Stimulated activated CD8-positive, alpha-beta memory T cell treated with anti-CD3 and anti-CD28 coated beads, Interleukin-7, amount 100 ng/mL, for 48 hours (primary cell): ENCODE measurements at places on chromosomes 16 and 17.

DNA sequence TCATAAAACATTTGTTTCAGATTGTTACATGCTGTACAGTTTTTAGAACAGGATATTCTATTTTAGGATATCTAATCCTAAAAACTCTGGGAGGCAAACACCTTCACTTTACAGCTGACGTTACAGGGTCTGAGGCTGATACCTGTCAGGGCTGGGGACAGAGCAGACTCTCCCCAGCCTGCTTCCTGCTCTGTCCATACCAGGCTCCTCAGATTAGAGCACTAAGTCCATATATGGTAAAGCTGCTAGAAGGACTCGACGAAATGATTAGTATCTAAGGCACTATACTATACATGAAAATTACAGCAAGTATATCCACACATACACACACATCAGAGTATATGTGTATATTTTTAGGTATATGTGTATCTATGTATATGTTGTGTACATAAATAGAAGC, 125.2 kb downstream of the ZFHX3 start:
- DNase-seq: no peak

GRCh38 chr17:47252766-47253512, 688 bp upstream of the ITGB3 start:
- DNase-seq: no peak

DNA sequence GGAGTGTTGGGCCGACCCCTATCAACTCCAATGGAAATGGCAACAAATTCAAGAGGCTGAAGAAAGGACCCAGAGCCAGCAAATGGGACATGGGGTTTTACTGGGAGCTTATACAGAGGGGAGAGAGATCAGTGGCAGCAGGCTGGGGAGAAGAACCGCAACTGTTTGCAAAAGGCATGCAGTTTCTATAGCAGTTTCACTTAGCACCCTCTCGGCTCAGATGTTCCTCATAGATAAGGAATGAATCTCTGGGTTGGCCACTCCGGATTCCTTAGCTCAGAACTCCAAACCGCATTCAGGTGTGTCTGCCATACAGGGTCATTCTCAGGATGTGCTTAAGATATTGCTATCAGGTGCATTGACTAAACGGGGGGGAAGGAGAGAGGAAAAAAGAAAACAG, 71.1 kb upstream of the RPL38 start:
- DNase-seq: no peak

DNA sequence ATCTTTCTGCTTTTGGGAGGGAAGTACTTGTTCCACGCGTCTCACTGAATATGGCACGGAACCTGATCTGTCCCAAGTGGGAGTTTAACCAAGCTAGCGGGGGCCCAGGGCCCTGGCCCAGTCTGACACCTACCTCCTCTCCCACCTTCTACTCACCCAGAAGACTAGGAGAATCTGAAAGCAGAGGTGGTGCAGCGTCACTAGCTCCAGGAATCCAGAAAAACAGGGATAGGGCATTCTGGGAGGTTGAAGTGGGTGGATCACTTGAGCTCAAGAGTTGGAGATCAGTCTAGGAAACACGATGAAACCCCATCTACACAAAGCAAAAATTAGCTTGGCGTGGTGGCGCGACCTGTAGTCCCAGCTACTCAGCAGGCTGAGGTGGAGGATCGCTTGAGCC, 163.5 kb upstream of the ZNF267 start:
- no peak for DNase-seq

GRCh38 chr16:56936491-56936890, 4.5 kb downstream of the HERPUD1 start:
- DNase-seq: no peak

- no peak for DNase-seq
These were observed at the start of gene PROCA1 for GRCh38 chr17:28711723-28712031. TSS of gene PROCA1 (minus strand) at chr17:28711888. CDS start at chr17:28711660, 228 bp downstream.

DNA sequence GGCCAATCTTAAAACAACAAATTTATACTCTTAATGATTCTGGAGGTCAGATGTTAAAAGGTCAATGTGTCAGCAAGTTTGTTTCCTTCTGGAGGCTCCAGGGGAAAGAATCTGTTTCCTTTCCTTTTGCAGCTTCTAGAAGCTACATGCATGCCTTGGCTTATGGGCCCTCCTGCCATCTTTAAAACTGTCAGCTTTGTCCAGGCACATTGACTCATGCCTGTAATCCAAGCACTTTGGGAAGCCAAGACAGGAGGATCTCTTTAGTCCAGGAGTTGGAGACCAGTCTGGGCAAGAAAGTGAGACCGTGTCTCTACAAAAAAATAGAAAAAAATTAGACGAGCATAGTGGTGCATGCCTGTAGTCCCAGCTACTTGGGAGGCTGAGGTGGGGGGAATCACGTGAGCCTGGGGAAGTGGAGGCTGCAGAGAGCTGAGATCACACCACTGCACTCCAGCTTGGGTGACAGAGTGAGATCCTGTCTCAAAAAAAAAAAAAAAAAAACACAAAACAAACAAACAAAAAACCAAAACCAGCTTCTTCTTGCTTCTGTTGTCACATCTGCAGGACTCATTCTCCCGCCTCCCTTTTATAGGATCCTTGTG, 58.3 kb downstream of the NOS2 start:
- no peak for DNase-seq

DNA sequence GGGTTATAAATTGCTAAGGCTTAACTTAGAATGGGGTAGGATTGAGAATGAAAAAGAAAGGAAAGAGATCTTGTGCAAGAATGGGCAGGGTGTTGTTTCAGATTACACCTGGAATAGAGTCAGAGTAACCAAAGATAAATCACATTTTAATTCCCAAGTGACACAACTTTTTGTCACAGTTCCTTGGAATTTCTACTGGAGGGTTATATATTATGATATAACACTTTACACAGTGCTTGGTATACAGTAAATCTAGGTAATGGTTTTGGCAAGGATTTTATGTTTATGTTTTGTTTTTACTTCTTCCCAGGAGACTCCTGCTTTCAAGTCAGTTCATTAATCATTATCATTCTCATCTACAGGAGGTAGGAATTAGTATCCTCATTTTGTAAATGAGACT, 115.7 kb upstream of the KCNJ16 start:
- DNase-seq: no peak

- DNase-seq: no peak
These were observed 39.7 kb downstream of the VPS35L start for GRCh38 chr16:19595043-19595767.

- no peak for DNase-seq
These were observed 20.4 kb downstream of the TMC6 start for GRCh38 chr17:78107976-78108725.

DNA sequence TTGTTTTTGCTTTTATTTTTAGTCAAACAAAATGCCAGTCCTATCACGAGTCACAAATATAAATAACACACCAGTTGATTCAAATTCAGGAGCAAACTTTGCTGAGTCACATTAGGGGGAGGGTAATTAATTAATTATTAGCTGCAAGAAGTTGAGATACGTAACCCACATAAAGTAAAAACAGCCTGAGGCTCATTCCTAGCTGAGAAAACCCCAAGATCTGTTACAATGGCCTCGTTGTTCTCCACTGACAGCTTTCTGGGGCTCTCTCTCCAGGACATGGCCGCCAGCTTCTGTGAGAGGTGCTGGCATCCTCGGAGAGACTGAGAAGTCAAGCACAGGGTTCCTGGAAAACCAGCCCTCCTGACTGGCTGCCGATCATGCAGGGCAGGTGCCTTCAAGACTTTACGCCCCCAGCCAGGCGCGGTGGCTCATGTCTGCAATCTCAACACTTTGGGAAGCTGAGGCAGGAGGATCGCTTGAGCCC, 11.1 kb downstream of the RAB40B start:
- no peak for DNase-seq

GRCh38 chr17:7308625-7309433, 1.4 kb downstream of the EIF5A start:
- peak; percentile 71 for DNase-seq

- DNase-seq: no peak
These were observed 9.2 kb downstream of the HIRIP3 start for GRCh38 chr16:29986231-29986630.

DNA sequence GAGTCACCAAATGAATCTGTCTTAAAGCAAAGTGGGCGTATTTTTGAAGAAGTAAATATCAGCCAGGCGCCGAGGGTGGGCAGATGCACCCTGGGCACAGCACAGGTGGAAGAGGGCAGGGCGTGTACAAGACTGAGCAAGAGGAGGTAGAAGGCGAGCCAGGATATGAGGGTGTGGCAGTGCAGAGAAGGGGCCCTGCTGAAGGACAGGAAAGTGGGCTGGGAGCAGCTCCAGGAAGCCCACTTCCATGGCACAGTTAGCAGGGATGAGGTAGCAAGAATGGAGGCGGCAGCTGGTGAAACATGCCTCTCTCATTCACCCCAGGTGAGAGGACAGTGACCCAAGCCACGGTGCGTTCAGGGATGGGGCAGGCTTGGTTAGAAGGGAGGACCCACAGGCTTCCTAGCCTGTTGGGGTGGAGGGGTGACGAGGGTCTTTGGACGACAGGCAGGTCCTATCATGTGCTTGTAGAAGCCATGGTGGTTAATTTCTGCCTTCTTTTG, 149.3 kb downstream of the CLEC16A start:
- no peak for DNase-seq

- DNase-seq: peak; percentile 48
These were observed 47.8 kb downstream of the BMERB1 start for GRCh38 chr16:15482068-15482747.

GRCh38 chr17:48909783-48910182, 1.6 kb downstream of the UBE2Z start:
- DNase-seq: no peak

DNA sequence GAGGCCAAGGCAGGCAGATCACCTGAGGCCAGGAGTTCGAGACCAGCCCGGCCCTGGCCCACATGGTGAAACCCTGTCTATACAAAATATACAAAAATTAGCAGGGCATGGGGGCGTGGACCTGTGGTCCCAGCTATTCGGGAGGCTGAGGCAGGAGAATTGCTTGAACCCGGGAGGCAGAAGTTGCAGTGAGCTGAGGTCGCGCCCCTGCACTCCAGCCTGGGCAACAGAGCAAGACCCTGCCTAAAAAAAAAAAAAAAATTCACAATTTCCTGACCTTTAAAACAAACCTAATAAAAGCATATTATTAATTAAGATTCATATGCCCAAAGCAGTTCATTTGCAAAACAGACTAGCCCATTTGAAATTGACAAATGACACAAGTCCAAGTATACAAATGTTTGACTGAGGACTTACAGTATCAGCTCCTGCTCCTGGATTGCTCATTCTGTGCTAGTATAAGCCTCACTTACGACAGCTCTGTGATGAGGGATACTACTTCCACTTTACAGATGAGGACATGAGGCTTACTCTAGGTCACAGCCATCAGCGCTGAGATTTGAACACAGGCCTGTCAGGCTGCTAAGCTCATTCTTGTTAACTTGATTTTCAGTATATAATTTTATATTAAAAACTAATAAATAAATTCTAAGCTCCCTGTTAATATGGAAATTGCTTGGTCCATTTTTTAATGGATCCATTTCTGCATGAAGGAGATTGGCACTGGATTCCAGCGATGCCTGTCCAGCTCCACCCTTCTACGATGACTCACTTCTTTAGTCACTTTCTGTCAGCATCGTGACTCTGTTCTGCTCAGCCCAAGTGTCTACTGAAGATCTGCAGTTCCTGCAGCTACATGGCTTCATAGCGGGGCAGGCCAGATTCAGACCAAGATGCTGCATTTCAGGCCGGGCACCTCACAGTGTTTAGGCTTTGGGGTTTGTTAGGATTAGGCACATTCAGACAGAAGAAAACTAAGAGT, 88.2 kb downstream of the WDR59 start:
- no peak for DNase-seq

DNA sequence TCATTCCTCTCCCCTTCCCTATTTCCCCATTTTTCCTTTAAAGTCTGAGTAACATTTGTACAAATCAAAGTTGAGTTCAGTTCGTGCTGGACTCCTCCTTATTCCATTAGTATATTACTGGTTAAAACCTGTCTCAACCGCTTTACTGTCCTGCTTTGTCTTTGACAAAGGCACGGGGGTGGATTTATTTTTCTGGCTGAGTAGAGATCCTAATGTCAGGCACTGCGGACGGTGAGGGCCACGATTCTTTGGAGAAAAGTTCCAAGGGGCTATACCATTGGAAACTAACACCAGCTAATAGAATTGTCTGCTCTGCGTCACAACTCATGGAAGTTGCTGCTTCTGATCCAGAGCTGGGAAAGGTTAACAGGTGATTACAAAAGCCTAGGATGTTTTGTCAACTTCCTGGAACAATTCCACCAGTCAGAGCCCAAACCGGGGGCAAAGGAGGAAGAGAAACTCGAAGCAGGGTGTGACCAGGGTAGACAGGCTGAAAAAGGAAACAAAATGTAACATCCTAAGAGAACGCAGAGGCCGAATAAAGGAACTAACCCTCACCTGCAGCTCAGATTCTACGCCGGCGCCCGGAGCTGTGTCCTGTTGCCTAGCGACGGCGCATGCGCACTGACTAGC, 12.4 kb downstream of the TAT start:
- DNase-seq: no peak

- DNase-seq: no peak
These were observed 471.1 kb downstream of the WWOX start for GRCh38 chr16:78570399-78571141.

- DNase-seq: no peak
These were observed 31.4 kb upstream of the MED9 start for GRCh38 chr17:17445296-17445924.

GRCh38 chr17:2595716-2596115, 2.3 kb downstream of the PAFAH1B1 start:
- DNase-seq: no peak

- DNase-seq: no peak
These were observed 53.0 kb downstream of the RPA1 start for GRCh38 chr17:1882836-1883235.

DNA sequence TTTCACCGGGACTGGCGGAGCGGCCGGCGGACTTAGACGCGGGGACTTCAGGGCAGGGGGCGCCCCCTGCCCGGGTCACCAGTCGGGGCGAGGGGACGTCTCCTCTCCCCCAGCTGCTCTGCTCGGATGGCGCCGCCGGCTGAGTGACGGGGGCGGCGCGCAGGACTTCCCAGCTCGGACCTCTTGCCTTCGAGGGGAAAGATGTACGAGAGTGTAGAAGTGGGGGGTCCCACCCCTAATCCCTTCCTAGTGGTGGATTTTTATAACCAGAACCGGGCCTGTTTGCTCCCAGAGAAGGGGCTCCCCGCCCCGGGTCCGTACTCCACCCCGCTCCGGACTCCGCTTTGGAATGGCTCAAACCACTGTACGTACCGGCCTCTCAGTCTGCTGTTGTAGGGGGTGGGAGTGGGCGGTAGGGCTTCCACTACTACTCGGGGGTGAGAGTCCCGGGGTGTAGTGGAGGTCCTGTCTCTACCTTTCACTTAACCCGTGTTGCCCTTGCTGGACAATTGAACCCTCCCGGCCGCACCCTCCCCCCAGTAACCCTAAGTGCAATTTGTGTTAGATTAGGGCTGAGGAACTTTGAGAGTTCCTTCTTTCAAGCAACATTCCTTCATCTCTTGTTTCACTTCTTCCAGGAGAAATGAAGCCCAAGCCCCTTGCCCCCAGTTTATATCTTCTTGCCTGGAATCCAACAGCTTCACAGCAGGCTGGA, 21.9 kb downstream of the GJD3 start:
- no peak for DNase-seq

DNA sequence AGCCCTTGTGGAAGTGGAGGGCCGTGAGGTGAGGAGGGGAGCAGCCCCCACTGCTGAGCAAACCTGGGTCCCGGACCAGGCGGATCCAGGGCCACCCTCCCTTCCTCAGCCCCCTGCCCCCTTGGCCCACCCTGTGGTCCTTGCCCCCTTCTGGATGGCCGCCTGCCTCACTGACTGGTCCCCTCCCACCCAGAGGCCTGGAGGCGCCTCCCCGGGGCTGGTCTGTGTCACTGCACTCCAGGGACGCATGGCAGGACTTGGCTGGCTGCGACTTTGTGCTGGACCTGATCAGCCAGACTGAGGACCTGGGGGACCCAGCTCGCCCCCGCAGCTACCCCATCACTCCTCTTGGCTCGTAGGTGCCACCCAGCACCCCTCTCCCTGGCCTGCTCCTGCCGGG, 19.2 kb upstream of the SMIM5 start:
- no peak for DNase-seq

GRCh38 chr17:39239640-39240314, 14.0 kb upstream of the STAC2 start:
- peak; percentile 51 for DNase-seq
